NCI-H1930 (cell line): ENCODE measurements at places on chromosomes 7 and 10.

- no peak for DNase-seq
Observed at GRCh38 chr10:227014-227413, 91.8 kb downstream of the ZMYND11 start.

DNA sequence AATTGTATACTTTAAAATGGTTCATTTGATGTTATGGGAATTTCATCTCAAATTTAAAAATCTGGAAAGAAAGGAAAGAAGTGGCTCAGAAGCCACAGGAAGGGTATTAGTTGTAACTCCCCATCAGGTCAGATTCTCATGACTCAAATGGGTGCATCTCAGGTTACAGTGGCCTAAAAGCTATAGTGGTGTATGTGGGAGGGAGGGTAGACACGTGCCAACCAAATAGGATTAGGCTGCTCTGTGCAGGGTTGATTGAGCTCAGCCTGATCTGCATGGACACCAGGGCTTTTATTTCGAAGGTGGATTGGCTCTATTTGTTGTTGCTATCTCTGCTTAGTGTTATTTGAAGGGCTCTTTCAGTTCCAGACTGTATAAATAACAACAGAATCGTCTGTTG lies 121.5 kb upstream of the PRR15 start:
- no peak for DNase-seq

DNA sequence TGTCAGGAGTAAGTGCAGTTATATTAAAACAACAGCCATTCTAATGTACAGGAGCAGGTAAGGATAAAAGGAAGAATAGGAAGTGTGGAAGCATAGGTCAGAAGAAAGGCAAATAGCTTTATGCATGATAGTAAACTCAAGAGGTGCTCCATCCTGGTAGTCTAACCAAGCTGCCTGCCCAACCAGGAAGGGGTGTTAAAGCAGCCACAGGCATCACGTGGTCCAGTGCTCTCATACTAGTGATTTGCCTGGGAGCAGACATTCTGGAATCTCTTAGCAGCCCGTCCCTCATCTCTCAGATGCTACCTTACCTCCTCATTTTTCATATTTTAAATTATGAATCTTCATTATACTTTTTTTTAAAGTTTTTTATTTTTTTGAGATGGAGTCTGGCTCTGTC lies 18.5 kb downstream of the ABRAXAS2 start:
- DNase-seq = no peak

- DNase-seq = no peak
Observed at GRCh38 chr7:155764438-155764793, 47.8 kb downstream of the SHH start.
